Mesothelial cell of epicardium (in vitro differentiated cells): ENCODE measurements at places on chromosomes 2 and 18.

DNA sequence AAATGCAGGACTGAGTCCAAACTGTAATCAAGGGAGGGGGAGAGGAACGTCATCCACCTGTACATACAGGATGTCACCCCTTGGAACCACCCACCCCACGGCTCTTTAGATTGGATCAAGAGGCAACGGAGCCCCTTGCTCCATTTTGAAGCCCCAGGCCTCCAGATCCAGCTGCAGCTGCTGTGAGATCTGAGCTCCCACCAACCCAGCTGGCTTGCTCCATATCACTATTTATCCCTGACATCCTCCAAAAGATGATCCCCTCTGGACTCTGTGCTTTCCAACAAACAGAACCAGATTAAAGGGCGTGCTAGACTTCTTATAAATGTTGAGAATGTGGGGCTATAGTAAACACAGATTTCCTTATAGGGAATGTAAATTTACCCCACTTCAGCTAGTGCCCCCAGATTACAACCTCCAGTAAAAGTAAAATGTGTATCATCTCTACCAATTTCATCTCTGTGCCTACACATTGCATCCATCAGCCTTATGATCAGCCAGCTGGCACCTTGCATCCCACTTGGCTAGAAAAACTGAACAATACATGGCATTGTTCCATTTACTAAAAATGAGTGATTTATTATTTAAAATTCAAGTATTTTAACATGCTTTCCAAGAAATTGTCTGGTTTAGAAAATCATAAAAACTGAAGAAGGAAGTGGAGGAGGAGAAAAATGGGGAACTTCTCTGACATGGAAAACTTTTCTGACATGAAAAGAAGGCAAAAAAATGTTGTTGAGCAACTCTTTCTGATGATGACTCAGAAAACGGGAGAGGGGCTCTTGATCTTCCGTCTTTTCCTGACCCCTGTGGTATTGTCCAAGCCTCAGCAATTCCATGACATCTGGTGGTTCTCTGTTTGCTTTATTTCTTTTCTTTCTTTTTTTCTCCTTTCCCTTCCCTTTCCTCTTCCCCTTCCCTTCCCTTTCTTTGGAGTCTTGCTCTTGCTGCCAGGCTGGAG is 262.6 kb upstream of the THUMPD2 start:
- no peak for DNase-seq

DNA sequence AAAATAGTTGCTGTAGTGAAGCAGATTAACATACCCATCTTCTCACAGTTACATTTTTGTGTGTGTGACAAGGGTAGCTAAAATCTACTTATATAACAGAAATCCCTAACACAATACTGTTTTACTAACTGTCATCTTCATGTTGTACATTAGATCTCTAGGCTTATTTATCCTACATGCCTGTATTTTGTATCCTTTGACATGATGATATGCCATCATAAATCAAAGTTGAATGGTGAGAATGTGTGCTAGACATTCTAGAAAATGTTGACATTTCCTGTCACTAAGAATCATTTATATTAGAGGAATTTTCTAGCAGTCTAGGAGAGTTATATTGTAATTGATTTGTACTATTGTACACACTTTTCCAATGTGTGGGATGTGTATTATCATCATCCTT is 21.5 kb upstream of the CALCRL start:
- DNase-seq, result no peak

GRCh38 chr2:33219850-33220275 is 256.6 kb upstream of the RASGRP3 start:
- no peak for DNase-seq

GRCh38 chr18:12883372-12883683 is 709 bp downstream of the PTPN2 start:
- DNase-seq, result peak; percentile 30

DNA sequence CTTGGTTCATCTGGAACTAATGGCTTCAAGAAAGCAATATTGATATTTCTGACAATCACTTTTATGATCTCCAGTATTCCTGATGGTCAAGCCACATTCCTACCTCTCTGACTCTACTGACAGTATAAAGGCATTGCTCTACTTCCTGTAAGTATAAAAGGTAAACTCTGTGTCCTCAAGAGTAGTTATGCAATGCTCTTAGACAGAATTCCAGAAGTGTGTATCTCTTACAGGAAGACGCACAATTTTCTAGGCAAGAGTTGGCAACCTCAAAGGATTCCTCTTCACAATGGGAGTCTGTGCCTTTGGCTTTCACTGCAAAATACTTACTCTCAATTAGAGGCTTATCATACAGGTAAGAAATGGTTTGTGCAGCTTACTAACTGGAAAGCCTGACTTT is 100.1 kb downstream of the THADA start:
- DNase-seq, result no peak

GRCh38 chr2:128500138-128500800 is 181.6 kb upstream of the HS6ST1 start:
- no peak for DNase-seq

DNA sequence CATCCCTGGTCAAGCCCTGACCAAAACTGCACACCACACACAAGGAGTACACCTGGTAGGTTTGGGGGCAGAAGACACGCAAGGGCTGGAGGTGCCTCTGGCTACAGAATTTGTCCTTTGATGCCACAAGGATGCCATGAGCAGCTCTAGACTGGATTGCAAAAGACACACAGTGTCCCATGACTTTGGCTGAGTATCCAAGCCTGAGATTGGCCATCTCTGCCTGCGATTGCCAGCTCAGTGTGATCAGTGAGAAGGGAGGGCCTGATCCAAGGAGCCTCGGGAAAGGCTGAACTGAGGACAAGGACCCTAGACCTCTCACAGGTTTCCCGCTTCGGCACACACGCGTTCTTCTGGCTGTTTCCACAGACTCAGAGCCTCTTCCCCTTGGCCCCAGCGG is 60.0 kb upstream of the FOSL2 start:
- no peak for DNase-seq

- DNase-seq, result no peak
These were observed 200.2 kb downstream of the TPGS2 start for GRCh38 chr18:36628435-36629137.

DNA sequence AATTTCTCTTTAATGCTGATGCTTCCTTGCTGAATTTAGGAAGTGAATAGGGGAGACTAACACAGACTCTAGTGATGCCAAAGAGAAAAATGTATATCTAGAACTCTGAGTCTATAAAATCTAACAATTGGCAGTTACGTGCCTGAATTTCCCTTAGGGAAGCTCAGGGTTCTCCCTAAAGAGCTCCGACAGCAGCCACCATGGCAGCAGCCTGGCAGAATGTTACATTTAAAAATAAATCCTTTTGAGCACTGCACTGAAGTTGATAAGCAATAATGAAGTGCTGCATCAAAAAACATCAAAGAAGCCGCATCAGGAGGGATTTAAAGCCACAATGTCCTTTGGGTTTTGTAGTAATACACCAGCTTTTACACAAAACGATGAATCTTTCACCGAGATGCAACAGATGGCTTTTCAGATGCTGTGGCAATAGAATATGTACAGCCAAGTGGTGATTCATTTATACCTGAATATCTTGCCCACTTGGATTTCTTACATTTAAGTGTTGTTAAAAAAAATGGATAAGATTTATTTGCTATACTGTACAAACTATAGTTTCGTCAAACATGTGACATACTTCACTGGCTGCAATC is 291.2 kb upstream of the SESTD1 start:
- DNase-seq, result no peak

GRCh38 chr2:171098607-171099006 is 62.1 kb downstream of the TLK1 start:
- no peak for DNase-seq

DNA sequence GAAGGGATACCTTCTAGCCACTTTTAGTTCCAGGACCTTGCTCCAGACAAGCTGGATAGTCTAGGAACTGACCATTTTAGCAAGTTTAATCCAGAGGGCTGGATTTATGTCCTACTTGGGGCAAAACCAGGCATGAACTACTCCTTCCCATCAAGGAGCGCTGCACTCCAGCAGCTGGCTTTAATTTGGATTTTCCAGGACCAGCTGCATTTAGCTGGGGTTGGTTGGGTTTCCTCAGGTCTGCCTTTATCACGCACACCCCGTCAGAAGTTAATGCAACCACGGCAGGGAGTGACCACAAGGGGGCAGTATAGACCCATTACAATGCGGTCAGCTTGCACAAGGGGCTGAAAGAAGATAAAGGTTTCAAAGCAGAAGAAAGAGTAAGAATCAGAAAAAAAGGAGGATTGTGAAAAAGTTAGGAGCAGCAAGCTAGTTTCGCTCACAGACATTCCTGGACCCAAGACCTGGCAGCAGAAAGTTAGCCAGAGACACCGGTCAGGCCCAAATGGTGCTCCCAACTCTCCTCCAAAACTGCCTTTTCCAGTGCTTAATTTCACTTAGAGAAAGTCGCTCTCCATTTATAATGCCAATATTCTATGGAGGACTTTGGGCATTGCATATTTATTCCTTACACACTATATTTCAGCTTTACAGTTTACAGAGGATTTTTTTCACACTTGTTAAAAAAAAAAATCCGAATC is 40.1 kb downstream of the SLC4A1AP start:
- DNase-seq, result peak; percentile 69

GRCh38 chr2:199743415-199744120 is 107.4 kb downstream of the FTCDNL1 start:
- no peak for DNase-seq

DNA sequence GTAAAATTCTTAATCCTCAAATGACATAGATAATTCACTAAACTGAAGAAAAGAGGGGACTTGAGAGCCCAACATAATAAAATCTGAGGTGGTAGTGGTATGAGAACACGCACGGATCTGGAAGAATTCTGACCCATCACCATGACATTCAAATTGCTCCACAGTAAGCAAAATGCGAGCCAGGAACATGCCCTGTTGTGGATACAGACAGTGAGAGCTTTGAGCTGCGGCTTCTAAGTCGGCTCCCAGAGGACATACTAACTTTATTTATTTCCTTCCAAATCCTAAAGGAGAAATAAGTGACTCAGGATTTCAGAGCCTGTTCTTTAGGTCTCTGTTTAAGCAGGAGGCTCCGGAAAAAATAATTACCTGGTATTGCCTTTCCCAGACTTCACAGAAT is 143.4 kb upstream of the SMAD7 start:
- no peak for DNase-seq

DNA sequence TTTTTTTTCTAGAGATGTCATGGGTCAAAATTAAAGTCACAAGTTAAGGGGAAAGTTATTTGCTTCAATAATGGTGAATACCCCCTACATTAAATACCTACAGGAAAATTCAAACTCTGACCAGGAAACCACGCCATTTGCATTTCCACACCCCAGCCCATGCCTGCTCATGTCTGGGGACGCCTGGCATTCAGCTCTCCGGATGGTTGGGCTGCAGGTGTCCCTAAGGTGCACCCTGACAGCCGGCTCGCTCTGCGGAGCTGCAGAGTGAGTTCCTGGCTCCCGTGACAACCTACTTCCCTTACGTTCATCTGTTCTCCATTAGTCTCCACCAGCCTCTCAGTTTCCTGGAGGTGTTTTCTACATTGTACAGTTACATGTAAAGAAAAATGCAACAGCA is 122.7 kb upstream of the RIOK3 start:
- DNase-seq, result no peak

GRCh38 chr2:182186132-182186735 is 200.6 kb downstream of the PPP1R1C start:
- no peak for DNase-seq

DNA sequence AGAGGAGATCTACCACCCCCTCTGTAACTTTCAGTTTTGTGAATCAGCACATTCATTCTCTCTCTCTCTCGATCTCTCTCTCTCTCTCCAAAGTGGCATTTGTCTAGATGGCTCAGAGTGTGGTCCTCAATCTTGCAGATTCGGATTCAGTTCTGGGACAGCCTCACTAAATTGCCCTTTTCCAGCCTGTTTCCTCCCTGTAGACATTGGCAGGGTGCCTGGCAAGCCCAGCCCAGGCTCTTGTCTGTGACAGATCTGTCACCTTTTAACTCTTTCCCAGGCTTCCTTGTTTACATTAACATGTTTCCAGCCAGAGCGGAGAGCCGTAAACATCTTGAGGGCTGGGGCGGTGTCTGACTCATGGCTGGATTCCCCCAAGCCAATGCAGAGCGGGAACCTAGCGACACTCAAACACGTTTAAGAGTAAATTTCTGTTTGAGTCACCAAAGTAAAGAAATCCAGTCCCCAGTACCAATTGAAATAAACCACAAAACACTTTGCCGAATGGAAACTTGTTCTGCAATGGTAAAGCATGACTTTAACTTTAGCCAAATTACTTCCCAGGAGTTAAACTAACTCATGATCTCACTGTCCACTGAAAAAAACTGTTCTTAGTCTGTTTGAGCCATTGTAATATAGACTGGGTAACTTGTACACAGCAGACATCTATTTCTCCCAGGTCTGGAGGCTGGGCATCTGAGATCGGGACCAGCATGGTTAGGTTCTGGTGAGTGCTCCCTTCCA is 6.6 kb upstream of the CYP27C1 start:
- DNase-seq, result no peak

DNA sequence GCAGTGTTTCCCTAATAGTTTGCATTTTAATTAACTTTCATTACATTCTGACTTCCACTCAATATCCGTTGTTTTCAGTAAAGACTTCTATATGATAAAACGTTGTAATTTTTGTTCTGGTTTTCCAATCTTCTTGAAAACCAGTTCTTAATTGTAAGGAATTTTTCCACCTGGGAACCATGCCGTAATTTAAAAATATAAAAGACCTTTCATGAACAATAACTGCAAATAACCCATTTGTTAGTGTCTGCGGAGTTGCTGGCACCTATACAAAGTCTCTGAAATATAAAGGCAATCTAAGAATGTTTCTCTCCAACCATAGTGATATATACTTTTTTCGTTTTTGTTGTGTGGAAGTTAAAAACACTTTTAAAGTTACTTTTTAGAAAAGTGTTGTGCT is 7.7 kb upstream of the SATB2 start:
- DNase-seq, result no peak

DNA sequence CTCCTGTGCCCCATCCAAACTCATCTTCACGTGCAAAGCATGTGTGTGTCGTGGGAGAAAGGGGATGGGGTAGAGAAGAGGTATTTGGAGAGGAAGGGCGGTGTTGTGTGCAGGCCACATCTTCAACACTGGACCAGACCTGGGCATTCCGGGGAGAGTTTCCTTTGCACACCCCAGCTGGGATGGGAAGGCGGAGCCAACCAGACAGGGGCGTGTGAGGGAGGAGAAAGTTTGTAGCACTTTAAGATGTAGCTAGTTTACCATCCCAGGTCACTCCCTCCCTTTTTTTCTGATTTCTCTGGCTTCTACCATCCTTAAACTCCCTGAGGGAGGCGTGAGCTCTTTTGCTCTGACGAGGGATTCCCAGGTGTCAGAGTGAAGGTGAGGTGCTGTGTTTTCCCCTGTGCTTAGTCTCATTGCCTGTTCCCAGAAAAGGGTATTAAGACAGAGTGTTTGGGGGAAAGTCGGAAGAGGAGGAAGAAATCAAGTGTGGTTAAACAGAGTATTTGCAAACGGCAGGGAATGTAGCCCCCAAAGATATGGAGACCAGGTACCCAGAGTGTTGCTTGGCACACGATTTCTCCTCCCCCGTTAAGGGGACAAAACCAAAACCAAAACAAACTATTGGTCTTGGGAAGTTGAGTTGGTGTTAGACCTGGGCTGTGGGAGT is 1.6 kb downstream of the SETBP1 start:
- DNase-seq, result no peak
